ENCODE measurements at places on chromosomes 16 and 17.

DNA sequence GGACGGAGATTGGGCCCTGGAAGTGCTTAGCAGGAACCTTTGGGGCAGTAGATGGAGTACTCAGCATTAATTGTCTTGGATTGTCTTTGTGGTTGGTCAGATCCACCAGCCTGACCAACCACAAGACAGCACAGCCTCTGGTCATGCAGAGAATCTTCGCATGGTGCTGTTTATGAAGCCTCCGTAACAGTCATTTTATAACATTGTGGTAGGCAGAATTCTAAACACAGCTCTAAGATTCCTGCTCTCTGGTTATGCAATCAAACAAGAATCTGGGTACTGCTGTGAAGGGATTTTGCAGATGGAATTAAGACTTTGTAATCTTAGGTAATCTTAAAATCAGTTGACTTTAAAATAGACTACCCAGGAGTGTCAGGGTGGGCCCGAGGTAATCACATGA is 312.2 kb upstream of the GOT2 start:
- DNase-seq = no peak

DNA sequence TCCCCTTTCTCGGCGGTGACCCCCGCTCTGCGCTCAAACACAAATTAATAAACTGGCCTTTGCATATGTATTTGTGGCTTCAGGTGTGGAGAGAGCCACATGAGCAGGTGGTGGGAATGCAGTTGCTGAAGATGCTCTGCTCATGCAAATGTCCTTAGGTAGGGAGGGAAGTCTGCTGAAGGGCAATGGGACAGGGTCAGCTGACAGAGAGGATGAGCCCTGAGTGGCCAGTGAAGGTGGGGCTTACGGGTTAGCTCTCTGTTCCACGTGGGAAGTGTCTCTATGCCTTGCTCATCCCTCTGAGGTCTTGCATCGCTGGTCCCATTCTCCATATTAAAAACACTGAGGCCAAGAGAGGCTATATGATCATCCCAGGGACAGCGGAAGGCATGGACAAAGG is 74.2 kb upstream of the CCL1 start:
- no peak for DNase-seq

- DNase-seq = no peak
Measured at GRCh38 chr16:85539084-85539483, 74.0 kb upstream of the GSE1 start.

DNA sequence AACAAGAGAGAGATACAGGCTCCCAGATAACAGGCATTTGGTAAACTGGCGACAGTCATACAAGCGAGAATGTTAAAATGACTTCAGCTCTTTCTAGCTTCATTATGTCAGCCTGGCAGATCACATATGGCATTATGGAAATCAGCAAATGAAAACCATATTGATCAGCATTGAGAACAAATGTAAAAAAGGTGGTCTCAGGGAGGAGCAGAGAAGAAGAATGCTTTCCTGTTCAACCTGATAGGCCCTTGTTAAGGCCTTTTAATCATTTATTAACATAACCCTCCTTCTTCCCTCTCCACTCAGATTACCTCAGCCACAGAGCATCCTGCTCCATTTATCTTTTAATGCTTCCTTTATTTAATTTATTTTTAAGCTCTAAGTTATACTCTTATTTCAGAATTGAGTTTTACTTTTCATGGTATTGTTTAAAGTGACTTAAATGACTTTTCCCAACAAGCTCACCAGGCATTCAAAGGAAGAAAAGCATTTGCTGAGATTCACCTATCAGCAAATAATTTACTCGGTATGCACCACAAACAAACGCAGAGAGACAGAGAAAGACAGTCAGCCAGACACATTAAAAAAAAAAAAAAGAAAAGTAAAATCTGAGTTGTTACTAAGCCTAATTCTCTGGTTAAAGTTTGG is 243.9 kb upstream of the TBX2 start:
- DNase-seq = no peak

DNA sequence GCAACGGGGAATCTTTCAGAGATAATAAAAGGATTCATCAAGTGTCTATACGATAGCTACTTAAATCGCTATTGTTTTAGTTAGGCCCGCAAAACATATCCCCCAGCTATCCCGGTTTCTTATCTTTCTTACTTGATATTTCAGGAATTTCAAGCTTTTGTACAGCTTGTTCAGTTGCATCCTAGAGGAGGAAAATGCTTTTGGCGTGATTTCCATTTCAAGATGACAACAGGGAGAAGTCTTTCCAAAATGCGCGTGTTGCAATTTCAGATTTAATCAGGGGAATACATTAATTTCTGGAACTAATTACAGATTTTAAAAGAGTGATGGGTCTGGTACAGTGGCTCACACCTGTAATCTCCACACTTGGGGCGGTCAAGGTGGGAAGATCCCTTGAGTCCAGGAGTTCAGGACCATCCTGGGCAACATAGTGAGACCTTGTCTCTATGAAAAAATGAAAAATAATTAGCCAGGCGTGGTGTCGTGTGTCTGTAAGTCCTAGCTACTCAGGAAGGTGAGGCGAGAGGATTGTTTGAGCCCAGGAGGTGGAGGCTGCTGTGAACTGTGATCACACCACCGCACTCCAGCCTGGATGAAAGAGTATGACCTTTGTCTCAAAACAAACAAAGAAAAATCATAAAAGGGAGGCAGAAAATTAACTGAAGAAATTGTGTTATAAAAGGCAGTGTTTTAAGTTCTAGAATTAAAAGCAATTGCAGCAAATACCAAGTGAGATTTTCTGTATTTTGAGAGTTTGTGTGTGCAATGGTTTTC is 546.1 kb downstream of the MAF start:
- DNase-seq = no peak

GRCh38 chr17:70060415-70060814 is 14.6 kb upstream of the KCNJ16 start:
- DNase-seq = no peak

GRCh38 chr17:13750816-13751793 is 149.4 kb upstream of the HS3ST3A1 start:
- DNase-seq = no peak

DNA sequence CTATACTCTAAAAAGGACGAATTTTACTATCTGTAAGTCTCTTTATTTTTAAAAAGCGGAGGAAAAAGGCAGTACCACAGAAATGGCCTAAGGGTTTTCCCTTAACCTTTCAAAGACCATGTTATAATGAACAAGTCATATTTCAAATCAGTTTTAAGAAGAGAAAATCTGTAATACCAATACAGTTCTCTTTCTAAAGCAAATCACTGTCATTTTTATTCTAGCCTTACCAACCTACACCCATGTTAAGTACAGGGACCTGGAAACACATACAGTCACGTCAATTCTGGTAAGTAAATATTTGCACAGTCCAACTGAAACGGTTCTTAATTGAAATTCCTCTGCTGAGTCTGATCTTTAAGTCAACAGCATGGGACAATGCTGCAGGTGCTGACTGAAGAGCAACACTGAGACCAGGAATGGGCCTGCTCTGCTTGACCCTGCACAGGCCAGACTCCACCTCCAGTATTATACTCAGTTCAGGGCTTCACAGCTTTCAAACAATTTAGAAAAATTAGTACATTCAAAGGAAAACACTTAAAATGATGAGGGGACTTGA is 20.2 kb downstream of the MBTPS1 start:
- no peak for DNase-seq

DNA sequence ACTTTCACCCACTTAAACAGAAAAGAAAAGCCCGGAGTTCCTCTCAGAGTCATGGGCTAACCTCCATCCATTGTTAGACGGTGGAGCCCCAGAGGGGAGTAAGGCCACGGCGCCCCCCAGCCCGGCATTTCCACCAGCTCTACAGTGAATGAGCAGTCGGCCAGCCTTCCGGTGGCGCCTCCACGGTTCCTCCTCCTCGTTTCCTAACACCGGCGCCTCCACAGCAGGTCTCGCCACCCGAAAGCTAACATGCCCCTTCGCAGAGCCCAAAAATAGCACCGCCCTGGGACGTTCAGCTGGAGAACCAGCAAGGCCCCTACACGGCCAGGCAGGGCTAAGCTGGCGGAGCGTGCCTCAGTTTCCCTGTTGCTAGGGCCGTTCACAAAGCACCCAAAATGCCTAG is 858 bp downstream of the MMD start:
- DNase-seq = peak; percentile 15

GRCh38 chr16:65218348-65218747 is 96.5 kb upstream of the CDH11 start:
- no peak for DNase-seq

GRCh38 chr16:48535831-48536613 is 74.0 kb downstream of the N4BP1 start:
- no peak for DNase-seq

- DNase-seq = no peak
Measured at GRCh38 chr16:12798846-12799245, 4.8 kb downstream of the CPPED1 start.

- no peak for DNase-seq
Measured at GRCh38 chr17:40038882-40039513, 15.2 kb downstream of the MED24 start.

DNA sequence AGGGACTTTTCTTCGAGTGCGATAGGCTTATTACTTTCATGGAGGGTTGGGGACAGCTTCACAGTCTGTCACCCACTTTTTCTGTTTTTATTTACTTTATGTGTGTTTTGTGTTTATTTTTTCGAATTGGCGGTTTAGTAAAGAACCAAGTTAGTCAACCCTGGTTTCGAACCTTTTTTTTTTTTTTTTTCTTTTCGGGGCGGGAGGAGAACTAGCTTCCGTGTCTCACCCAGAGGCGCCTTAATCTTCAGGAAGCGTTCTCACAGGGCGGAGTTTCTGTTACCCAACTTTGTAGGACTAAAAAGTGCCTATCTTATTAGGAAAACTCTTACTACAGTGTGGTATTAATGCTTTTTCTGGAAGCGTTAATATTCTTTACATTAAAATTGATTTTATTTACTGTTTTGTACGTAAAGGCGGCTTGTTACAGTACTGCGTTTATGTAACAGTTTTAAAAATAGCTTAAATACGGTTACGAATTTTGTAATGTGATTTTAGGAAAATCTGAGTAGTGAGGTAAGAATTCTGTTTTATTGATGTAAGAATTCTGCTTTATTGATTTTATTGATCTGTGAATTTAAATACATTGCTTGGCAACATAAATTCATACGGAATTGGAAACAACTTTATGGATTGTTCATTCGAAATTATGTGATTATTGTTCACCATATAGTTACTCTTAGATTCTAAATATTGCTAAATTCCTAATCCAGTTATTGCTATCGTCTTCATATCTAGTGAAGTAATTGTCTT is 885 bp downstream of the ZNF207 start:
- DNase-seq = no peak

DNA sequence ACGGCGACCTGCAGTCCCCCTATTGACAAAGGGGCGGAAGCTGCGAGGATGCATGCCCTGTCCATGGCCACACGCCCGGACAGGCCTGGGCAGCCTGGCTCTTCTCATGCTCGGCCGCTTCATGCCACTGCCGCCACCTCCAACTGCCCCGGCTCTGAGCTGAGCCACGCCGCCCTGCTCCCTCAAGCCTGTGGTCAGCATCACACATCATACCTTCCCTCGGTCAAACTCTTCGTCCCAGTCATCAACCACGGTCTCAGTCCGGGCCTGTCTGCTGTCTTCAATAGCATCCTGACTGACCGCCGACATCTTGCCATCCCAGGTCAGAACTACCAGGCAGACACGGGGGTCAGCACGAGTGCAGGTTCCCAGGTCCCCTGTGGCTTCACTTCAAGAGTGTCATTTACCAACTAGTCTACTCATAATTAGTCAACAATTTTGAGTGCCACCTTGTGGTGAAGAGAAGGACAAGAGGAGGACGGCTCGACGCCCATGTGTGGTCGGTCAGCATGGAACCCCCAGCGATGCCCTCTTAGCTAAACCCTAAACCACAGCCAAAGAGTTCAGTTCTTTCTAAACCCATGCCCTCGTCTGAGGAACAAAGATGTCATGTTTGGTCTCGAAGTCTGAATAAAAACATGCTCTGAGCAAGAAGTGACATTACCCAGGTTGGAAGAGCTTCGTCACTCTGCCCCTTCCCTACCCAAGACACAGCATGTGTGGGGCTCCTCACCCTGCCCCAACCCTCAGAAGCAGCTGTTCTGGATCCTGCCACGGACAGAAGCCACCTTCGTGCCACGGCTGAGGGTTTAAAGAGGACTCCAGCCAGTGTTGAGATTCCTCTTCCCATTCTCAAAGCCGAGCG is 16.9 kb upstream of the CYTH1 start:
- DNase-seq = no peak

DNA sequence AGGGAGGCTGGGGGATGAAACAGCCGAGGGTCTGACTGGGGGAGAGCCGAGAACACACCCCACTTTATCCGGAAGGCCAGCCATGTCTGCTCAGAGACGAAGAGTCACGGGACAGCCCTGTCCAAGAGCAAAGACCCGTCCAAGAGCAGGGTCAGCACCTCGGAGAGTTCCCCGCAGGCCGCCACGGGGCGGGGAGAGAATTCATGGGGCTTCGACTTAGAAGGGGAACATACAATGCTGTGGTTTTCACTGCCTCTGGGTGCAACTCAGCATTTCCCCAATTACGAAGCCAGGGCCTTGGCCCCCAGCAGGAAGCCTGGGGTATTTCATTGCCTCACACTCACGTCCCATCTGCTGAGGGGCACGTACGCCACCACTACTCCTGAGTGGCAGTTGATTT is 59.3 kb downstream of the JPH3 start:
- DNase-seq = no peak

DNA sequence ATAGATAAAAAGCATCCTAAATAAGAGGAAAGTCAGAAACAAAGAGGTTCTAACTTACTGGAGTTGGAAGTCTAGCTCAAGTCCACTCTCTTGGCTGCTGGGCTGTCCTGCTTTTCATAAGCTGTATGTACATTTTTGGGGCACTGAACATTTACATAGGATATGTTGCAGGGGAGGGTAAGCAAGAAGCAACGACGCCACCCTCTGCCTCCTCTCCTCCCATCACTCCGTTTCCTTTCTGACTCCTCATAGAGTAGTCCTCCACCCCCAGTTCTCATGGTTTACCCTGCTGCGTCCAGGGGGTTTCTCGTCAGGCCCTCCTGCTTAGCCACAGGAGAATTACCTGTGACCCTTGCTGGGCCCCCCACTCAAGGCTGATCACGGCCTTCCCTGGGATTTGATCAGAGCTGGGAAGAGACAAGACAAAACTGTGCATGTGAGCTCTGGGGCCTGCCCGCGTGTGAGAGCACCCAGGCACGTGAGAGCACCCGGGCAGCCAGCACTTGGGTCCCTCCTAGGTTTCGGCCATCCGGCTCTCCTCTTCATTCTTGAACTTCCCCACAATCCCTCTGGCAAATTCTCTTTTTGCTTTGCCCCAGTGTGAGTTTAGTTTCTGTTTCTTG is 37.1 kb downstream of the TMEM11 start:
- no peak for DNase-seq

DNA sequence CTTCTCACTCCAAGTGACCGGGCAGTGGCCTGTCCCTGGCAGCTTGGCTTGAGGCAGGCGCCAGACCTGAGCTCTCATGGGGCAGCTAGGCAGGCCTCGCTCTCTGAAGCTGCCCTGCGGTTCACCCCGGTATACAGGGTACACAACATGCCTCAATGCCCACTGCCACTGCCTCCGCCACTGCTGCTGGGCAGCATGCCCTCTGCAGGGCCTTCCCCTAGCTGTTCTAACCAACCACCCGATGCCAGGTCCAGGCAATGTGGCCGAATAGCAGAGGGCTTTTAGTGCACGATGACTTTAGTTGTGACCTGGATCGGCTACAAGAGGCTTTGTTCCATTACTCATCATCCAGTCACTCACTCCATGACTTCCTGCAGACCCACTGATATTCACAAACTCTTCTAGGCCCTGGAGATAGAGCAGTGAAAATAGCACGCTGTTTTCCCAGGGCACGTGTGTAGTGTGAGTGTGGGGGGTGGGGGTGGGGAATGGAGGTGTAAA is 19.7 kb downstream of the CDC42EP4 start:
- DNase-seq = no peak
